ENCODE measurements at places on chromosomes 3 and 15.

DNA sequence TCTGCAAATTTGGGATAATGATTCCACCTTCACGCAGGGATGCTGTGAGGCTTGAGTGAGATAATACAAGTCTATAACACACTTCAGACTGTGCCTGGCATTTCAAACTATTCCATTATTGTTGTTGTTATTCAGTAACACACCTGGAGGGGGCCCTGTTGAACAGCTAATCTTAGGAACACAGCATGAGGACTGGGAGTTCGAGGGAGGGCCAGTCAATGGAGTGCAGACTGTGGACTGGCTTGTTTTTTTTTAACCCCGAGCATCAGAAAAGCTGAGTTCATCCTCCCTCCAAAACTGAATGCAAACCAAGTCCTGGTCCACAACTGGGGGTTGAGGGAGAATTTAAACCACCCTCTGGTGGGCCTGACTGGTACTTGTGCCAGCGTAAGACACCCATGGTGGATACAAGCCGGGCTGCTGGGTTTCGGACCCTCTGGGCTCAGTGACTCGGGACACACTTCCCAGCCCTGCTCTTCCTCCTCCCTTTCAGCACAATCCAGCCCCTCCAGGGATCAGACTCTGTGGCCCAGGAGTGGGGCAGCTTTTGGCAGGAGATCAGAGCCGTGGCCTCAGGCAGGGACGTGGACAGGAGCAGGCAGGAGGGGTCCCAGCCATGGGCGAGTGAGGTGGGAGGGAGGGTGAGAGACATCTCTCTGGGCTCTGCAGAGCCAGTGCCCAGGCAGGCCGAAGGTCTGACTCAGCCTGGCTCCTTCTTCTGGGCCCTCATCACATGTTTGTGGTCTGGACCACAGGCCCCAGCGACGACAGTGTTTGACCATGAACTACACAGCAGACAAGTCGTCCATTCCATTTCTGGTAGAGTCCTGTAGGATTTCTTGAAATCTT lies 36.3 kb upstream of the MEX3B start:
- DNase-seq: peak; percentile 84

- no peak for DNase-seq
Observed at GRCh38 chr15:75799190-75799589, 44.1 kb upstream of the UBE2Q2 start.

DNA sequence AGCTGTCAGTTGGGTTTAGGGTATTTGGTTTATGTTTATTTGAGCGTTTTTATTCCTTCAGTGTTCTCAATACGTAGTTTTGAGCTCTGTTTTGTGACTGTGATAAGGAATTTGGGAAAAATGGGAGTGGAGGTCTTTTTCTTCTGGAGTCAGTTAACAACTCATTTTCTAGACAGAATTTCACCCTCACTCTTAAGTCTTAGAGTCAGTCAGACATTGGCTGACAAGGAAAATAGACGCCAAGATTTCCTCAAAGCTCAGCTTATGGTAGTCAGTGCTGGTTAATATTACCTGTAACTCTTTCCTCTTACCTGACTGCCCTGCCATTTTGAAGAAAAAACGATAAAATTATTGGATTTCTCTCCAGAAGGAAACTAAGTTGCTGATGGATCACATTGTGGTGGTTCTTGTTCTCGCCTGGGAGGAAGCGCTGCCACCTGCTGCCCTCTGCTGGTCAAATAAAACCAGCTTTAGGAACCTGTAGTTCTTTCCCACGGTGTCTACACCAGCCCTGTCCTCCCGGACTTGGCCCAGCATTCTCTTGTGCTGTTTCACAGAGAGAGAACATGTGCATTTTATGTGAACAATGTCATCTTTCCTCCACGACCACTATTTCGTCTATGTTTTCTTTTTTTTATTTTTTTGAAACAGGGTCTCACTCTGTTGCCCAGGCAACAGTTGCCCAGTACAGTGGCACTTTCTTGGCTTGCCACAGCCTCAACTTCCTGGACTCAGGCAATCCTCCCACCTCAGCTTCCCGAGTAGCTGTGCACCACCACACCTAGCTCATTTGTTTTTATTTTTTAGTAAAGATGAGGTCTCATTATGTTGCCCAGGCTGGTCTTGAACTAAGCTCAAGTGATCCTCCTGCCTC lies 41.4 kb upstream of the UMPS start:
- peak; percentile 89 for DNase-seq

- no peak for DNase-seq
Observed at GRCh38 chr15:49621401-49621811, 558 bp downstream of the DTWD1 start.

DNA sequence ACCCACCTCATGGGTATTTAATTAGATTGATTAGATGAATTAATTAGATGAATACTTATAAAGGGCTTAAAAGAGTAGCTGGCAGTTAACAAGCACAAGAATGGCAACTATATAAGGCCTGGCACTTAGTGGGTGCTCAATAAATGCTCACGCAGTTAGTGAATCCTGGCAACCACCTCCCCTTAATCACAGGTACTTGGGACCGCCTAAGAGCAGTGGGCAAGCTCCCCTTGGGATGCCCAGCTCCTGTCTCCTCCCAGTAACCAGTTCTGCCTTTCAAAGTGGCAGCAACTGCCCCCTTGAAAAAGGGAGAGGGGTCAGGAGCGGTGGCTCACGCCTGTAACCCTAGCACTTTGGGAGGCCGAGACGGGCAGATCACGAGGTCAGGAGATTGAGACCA lies 4.6 kb downstream of the LYZL4 start:
- no peak for DNase-seq

DNA sequence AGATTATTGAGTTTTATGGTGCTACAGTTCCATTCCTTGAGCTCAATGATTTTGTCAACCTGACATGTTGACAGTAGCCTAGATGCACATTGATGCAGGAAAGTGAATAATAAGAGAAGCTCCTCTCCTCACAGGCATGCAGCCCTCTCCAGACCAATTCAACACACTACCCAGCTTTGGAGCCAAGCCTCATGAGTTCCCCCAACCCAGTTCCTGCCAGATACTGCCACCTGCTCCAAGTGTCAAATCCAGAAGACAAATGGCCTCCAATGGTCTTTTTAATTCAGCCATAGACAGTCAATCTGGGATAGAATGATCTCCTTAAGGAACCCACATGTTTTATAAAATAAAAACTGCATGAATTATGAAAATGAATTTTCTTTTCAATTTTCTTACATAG lies 83.7 kb upstream of the ARHGEF3 start:
- DNase-seq: no peak

- DNase-seq: peak; percentile 96
Observed at GRCh38 chr3:13853978-13854296, 25.9 kb downstream of the WNT7A start.

DNA sequence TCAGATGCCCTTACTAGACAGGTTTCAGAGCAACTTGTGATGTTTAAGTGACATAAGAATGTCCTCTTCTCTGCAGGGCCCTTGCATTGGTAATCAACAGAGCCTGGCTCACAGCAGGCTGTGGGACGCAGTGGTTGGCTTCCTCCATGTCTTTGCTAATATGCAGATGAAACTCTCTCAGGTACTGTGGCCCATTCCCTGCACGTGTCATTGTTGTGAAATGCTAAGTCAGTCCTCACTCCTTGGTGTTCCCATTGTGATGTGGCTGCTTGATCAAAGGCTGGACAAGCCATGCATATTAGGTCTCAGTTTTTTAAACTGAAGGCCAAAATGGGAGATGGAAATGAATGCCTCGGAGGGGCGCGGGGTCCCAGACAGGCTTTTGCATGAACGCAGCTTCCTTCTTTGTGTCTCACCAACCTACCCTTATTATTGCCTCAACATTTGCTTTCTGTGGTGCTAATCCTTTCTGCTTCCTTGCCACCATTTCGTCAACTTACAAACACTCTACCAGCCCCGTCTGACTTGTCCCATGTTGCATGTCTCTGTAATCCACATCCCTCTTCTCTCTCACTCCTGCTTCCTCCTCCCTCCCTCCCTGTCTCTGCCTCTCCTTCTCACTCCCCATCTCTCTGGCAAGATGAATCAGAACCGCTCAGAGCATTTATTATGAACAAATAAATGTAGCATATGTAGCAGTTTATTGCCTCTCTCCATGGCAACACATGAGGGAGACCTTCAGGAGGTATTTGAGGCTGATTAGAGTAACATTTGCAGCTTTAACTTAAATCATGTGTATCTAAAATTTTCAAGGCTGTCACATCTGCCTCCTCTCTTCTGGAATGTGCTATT lies 133.2 kb upstream of the CHRM5 start:
- no peak for DNase-seq

GRCh38 chr3:39668420-39668819 lies 141.0 kb upstream of the MYRIP start:
- no peak for DNase-seq

- no peak for DNase-seq
Observed at GRCh38 chr3:13067778-13068177, 5.5 kb downstream of the IQSEC1 start.

- no peak for DNase-seq
Observed at GRCh38 chr15:81211376-81211775, 14.7 kb downstream of the IL16 start.

GRCh38 chr3:55339390-55339789 lies 147.7 kb downstream of the WNT5A start:
- DNase-seq: no peak

DNA sequence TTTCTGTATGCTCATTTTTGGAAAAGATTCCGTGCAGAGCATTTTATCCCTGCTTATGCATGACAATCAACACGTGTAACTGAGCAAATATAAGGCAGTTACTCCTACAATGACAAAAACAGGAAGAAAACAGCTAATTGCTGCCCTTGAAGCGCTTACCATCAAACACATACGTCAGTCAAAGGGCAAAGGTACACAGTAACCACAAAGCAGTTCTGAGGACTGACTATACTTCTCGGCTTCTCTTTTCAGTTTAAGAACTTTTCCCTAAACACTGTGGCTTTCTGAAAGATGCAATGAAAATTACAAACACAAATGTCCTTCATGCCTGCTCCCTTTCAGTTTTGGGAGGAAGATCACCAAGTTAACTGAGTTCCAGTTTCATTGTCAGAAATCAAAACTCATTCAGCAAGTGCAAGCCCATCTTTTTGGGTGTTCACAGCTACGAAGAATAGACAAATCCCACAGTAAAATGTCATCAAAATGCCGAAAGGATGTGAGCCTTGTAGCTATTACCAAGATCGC lies 602.8 kb downstream of the FOXP1 start:
- no peak for DNase-seq

DNA sequence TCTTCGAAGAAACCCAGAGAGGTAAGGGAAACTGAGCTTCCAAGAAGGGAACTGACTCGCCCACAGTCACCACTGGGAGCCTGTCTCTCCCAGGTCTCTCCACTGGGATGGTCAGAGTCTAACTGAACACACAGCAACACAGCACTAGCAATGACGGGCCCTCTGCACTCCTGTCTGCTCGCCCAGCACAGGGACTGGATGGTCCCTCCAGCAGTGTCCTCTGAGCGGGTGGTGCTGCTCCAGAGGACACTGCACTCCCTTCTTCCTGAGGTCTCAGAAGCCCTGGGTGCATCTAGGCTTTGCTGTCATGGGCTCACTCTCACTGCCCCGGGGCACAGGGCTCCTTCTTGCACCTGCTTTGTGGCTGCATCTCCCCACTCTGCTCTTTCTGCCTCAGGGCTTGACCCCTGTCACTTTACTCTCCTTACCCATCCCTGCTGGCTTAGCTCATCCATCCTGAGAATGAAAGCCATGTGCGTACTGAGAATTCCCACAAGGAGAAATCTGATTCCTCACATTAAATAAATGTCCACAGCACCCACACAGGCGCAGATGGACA lies 356.6 kb downstream of the GABRG3 start:
- DNase-seq: no peak

- no peak for DNase-seq
Observed at GRCh38 chr15:101650145-101650544, 2.0 kb downstream of the TM2D3 start.

- DNase-seq: no peak
Observed at GRCh38 chr15:96514607-96515285, 184.2 kb downstream of the NR2F2 start.

DNA sequence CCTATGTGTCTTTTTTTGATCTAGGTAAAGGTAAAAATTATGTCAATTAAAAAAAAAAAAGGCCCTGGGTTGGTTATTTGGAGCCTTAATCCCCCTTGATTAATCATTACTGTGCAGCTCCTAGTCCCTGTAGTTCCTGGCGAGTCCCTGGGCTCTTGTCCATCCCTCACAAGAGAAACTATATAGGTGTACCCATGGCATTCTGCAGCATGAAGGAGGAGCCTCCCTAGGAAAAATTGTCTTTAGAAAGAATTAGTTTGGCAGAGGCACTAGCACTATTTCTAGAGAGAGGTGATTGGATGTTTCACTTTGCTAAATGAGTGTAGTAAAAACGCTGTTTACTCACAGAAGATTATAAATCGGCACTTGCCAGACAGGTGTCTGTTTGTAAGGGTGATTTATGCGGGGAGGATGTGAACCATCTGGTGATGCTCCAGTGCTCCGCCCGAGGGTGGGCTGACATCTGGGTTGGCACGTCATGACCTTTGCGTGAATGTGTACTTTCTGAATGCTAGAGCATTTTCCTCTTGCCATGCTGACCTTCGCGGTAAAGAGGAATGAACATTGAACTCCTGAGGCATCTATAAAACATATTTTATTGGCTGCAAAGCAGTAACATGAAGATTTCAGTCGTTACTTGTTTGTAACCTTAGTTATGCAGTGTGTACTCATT lies 12.6 kb downstream of the PLCL2 start:
- DNase-seq: no peak

DNA sequence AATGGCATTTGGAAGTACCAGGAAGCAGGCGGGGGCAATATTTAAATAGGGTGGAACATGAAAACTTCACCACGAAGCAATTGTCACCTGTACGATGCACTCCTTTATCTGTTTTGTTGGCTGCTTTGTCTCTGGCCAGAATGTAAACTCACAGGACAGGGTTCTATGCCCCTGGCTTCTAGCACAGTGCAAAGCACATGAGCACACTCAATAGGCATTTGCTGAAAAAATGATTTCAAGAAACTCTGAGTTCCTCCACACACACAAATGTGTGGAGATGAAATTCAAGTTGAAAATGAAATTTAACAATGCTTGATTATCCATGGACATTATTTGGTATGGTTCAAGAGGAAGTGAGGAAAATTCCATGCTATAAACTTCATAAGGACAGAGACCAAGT lies 229.6 kb upstream of the FEZF2 start:
- DNase-seq: no peak

DNA sequence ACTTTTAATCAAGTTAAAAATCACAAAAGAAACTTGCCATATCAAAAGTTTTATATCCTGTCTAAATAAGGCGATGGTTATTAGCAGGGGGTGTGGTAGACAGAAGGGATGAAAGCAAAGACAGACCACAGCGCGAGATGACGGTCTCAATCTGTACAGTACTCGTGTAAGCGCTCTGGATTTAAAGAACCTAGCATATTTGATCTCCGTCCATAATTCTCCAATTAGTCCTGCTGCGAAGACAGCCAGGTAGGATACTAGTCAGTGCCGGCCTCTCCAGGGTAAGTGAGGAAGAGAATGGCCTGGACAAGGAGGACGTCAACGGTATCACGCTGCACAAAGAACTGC lies 701 bp downstream of the SGO1 start:
- DNase-seq: peak; percentile 55

- DNase-seq: no peak
Observed at GRCh38 chr15:80219955-80220354, 32.1 kb downstream of the CTXND1 start.

DNA sequence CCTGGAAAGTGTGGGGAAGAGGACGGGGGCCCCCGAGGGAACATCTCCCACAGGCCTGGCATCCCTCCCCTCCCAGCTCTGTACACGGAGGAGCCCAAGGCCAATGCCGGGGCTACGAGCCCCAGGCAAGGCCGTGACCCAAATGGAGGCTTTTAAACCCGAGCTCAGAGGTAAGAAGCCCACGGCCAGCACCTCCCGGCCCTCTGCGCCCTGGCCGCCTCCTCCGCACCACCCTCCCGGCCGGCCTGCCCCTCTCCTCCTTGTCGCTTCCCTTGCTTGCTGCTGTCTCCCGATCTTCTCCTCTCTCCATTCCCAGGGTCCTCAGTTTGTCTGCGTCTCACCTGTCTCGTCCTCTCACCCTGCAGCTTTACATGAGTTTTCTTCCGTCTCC lies 1.3 kb downstream of the MUC4 start:
- DNase-seq: peak; percentile 52

Measured in islet precursor cell (in vitro differentiated cells).